ENCODE measurements at places on chromosomes 4 and X.

GRCh38 chrX:15985937-15986336 is 131.3 kb upstream of the AP1S2 start:
- no peak for DNase-seq

GRCh38 chr4:110994781-110995180 is 371.9 kb upstream of the PITX2 start:
- no peak for DNase-seq

DNA sequence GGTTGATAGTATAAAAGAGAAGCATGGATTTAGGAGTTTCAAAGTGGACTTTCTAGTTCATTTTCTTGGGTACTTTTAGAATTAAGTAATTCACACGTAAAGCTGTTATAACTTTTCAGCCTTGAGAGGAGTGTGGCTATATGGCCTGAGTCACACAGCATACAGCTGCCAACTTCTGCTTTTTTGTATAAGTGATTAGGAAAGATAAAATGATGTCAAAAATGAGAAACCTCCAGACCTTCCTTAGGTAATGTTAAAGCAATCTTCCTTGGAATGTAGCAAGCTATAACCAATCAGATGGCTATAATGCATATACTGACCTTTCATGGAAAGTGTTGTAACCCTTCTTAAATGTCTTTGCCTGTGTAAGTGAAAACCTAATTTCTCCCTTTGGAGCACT is 39.2 kb downstream of the RAB40AL start:
- no peak for DNase-seq

GRCh38 chr4:80196259-80196921 is 913 bp upstream of the PRDM8 start:
- DNase-seq: no peak

- DNase-seq: no peak
These were observed 45.7 kb upstream of the GATB start for GRCh38 chr4:151806511-151806927.

- no peak for DNase-seq
These were observed 1144.4 kb downstream of the NLGN4X start for GRCh38 chrX:5084279-5084678.

DNA sequence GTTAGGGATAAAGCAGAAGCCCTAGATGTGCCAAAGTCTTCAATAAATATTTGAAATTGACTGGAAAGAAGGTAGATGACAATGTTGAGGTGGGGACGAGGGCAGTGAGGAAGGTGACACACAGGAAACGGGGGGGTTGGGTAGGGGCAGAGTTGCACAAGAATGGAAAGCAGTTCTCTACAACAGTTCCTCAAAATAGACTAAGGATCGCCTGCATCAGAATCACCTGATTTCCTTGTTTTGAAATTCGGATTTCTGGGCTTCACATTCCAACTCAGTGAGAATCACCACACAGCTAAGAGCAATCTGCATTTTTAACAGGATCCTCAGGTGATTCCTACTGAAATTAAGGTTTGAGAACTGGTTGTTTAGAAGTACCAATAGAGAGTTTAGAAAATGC is 70.6 kb downstream of the ARFIP1 start:
- peak; percentile 4 for DNase-seq

DNA sequence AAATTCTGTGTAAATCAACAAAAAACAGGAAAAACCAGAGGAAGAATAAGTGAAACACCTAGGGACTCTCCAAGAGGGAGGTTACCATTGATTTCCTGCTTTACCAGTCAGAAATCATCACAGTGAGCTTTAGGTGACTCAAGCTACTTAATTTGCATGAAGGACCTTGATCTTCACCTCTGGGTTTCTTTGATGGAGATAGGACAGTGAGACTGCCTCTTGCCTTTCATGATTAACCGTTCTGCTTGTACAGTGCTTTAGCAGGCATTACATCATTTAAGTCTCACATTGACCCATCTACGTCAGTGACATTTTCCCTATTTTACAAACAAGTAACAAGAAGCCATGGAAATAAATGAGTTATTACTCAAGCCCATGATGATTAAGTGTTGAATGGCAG is 3.4 kb upstream of the GK start:
- DNase-seq: no peak

- DNase-seq: no peak
These were observed 97.5 kb upstream of the ZNF518B start for GRCh38 chr4:10554694-10555093.

- DNase-seq: no peak
These were observed 115.5 kb downstream of the ARX start for GRCh38 chrX:24900234-24900633.
